ENCODE measurements at places on chromosomes 4 and X.

DNA sequence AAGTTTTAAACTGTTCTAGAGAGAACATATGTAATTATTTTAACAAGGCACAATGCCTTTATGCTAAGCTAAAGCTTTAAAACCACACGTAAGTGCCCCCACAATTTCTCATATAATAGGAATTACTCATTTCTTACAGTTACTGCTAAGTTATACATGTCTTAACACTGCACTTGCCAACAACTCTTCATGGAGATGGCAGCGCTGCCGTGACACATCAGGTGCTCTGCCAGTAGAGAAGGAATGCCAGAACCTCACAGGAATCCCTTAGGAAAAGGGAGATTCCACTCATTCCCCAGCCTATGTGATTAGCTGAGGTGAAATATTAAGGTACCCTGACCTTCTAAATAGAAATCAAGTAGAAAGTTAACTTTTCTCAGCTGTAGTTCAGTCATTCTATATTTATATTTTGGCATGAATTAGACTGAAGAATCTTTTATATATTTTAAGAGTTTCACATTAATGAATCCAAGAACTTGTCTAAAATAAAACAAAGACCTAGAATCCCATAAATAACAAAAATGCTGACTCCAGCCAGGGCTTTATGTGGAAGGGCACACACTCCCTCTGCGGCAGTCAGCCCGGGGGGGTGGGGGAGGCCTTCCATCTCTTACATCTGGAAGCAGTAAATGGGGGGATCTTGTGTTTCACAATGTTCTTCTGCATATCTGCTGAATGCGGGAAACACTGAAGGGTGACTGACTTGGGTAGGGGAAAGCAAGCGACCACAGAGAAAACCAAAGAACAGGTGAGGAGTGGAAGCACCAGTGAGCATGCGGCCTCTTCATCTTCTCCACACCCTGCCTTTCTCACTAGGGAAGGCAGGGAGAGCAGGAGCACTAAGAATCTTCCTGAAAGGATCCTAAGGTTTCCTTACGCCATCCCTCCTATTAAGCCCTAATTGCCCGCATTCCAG is 23.7 kb downstream of the ACSL1 start:
- DNase-seq, result peak; percentile 42

GRCh38 chr4:149031399-149031798 is 589.2 kb upstream of the NR3C2 start:
- DNase-seq, result peak; percentile 19

GRCh38 chr4:88765729-88766128 is 68.1 kb upstream of the NAP1L5 start:
- DNase-seq, result peak; percentile 84

GRCh38 chr4:122259849-122260248 is 107.7 kb downstream of the BLTP1 start:
- DNase-seq, result no peak

GRCh38 chrX:22313766-22314165 is 41.1 kb downstream of the CBLL2 start:
- no peak for DNase-seq

GRCh38 chrX:148956352-148956751 is 455.9 kb downstream of the AFF2 start:
- DNase-seq, result no peak

DNA sequence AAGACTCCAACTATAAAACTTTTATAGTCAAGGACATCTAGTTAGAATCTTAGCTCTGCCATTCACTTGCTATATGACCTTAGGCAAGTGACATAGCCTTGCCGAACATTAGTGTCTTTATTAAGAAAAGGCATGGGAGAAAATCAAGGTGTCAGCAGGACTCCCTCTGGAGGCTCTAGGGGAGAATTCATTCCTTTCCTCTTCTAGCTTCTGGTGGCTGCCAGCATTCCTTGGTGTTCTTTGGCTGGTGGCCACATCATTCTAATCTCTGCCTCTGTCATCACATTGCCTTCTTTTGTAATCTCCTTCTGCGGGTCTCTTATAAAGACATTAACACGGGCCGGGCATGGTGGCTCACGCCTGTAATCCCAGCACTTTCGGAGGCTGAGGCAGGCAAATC is 99.8 kb downstream of the PPP1R2C start:
- no peak for DNase-seq

GRCh38 chr4:149831656-149832208 is 16.1 kb upstream of the IQCM start:
- no peak for DNase-seq

DNA sequence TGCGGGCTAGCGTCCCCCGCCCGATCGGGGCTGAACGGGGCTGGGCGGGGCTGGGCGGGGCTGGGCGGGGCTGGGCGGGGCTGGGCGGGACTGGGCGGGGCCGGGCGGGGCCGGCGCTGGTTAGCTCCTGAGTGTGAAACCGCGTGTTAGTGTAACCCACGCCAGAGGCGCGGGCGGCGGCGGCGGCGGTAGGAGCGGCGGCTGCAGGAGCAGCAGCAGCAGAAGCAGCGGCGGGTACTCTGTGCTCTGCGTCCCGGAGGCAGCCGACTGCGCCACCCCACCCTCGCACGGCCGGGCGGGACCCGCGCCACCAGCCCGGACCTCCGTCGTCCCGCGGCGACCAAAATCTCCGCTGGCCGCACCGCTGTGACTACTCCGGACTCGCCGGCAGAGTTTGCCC is 128.1 kb downstream of the LAS1L start:
- DNase-seq, result no peak

DNA sequence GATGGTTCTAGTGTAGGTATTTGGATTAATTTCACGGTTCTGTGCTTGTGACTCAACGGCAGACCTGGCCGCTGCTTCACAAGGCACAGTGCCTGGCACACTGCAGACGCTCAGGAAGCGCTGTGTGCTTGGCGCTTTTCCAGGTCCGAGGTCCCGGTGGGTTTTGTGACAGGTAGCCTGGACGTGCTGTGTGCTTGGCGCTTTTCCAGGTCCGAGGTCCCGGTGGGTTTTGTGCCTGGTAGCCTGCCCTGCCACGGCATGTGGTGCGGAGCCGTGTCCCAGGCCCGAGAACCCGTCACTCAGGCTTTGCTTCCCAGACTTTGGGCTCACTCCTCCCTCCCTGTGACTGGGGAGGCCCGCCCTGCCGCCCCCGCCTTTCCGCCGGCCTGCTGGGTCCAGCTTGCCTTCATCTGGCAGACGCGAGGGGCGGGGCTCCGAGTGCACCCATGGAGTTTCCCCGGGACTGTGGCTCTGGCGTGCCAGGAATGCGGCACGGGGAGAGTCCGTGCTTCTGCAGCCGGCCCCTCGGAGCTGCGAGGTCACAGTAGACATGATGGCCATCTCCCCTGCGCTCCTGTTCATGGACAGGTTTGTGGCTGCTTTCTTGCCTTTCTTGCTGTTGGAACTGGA is 44.2 kb downstream of the TBC1D14 start:
- DNase-seq, result peak; percentile 62

DNA sequence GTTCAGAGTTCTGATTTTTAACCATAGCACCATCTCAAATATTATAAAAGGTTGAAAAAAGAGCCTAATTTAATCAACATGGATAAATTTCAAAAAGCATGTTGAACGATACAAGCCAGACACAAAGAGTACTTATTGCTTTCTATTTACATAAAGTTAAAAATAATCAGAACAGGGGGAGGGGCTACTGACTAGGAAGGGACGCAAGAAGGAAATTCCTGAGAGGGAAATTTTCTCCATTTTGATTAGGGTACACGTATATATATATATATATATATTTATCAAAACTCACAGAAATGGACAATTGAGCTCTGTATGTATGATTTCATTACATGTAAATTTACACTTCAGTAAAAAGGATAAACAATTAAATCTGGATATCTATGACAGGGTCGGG is 482 bp upstream of the MBTPS2 start:
- DNase-seq, result peak; percentile 14

DNA sequence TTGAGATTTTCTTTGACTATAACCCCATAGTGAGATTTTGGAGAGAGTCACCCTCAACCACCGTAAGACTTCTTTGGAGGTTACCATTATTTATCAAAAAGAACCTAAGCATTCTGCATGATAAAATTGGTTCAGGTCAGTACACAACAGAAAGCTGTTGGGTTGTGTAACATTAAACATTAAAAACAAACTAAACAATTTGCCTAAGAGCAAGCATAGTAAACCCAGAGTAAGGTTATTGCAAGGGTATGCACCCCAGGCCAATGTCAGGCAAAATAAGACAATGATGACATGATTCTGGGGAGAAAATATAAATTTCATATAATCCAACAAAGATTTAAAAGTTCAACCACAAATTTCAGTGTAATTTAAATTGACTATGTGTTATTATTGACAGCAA is 472.4 kb downstream of the SH2D1A start:
- DNase-seq, result no peak

DNA sequence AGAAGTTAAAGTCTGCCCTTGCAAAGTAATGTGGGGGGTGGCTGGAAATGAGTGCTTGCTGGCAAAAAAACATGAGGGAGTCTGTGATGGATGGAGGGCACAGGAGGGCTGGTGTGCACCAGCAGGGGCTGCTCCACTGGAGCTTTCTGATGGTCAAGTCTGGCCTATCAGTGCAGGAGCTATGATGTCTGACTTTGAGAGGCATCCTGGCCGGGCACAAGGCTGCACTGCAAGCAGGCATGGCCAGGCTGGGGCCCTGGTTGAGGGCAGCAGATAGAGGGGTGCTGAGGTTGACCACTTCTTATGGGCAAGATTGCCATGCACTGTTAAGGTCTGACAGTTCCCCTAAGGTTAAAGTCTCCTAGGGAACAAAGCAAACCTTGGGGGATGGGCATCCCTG is 1140.2 kb downstream of the FAM133A start:
- DNase-seq, result no peak

DNA sequence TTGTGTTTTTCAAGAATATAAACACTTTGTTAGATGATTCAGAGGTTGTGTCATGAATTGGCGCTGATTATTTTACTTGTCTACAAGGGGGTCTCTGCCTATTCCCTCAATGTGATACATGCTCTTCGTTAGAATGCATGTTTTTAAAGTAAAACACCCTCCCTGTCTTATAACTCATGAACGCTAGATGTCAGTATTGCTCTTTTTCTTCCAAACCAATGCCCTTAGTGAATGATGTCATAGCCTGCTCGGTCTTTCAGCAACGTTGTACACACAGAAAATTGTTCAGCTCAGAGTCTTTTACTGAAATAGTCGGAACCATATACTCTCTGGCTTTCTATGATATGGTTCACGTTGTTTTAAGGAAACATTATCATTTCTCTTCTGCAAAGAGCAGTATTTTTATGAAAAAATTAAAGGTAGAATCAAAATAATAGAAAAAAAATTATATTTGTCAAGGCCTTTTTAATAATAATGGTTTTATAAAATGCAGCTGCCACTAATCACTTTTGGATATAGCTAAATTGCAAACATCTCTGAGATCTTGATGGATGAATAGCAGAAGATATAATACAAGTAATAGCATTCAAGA is 292.9 kb downstream of the TLL1 start:
- peak; percentile 68 for DNase-seq

- DNase-seq, result no peak
Measured at GRCh38 chr4:136909626-136910025, 622.7 kb downstream of the PCDH18 start.

- peak; percentile 66 for DNase-seq
Measured at GRCh38 chr4:119748853-119749252, 120.2 kb upstream of the PDE5A start.

GRCh38 chr4:2783790-2784189 is 9.1 kb upstream of the SH3BP2 start:
- no peak for DNase-seq

DNA sequence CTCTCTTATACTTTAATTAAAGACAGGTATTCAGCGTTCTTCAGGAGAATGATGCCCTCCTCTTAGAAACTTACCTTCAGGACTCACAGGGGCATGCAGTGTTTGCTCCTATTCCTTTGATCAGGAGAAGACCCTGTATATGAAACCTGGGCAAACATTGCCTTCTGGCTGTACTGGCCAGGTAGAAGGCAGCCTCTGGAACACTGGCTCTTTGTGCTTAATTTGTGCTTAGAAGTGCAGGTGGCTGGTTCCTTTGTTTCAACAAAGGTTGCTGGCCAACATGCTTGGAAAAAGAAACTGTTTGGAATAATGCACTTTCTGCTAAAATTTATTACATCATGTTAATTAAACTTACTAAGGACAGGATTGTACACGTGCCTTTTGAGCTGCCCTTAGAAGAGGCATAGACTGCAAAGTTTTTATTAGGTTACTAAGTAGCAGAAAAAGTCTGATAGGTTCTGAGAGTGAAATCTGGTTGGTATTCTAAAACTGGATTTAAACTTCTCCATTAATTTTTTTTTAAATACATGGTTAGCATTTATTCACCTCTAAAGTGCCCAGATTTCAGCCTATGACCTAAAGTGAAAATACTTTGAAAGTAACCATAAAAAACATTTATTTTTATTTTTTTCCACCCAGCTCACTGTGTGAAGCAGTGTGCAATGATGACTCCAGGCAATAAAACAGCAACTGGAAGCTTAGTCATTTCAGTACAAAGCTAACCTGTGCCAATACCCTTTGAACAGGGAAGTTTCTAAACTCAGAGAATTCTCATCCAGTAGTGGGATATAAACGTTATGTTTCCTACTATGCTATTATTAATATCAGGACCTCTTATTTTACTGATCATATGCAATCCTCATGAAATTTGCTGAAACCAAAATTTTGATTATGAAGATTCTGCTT is 11.3 kb downstream of the RASSF6 start:
- peak; percentile 49 for DNase-seq

DNA sequence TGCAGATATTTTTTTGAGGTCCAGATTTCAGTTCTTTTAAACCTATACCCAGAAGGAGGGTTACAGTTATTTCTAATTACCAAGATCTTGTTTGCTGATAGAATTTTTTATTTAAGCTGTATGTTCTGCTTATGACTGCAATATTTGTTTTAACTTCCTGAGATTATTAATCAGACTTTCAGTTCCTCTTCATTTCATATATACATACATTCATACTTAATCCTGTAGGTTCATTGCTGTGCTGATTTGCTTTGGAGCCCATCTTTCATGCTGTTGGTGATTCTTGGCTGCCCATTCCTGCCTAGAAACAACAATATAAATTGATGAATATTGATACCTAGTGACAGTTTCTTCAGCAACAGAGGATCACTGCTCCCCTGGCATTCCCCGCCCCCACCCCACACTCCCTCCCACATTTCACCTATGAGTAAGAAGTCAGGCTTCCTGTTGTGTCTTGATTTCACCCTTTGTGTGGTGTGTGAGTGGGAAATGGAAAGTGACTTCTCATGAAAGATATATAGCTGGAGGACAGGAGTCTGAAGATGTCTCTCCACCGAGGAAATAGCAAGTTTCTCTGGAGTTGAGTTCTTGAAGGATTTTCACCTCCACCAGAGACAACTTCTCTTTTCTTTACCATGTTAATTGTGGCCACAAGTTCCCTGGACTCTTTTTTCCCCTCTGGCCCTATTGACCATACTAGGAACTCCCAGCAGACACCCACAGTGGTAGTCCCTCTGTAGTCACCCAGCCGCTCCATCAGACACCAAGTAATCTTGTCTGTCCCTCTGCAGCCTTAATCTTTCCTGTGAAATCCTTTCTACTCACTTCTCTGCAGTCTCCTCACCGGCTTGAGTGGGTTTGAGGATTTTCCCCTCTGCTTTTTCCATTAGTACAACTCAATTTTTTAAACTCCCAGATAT is 118.4 kb downstream of the ASB9 start:
- DNase-seq, result no peak

- DNase-seq, result peak; percentile 22
Measured at GRCh38 chrX:123590842-123591486, 141.9 kb downstream of the THOC2 start.
